ENCODE measurements at places on chromosomes 11 and 22. TPM values are rescaled to one million over a fixed set of nuclear protein-coding genes. Genes with fewer than 3 reads are reported as not detected.

Gene CATSPERZ
- total RNA-seq: not detected

GRCh38 chr11:93403930-93404329, 73.4 kb downstream of the DEUP1 start:
- no peak for DNase-seq

DNA sequence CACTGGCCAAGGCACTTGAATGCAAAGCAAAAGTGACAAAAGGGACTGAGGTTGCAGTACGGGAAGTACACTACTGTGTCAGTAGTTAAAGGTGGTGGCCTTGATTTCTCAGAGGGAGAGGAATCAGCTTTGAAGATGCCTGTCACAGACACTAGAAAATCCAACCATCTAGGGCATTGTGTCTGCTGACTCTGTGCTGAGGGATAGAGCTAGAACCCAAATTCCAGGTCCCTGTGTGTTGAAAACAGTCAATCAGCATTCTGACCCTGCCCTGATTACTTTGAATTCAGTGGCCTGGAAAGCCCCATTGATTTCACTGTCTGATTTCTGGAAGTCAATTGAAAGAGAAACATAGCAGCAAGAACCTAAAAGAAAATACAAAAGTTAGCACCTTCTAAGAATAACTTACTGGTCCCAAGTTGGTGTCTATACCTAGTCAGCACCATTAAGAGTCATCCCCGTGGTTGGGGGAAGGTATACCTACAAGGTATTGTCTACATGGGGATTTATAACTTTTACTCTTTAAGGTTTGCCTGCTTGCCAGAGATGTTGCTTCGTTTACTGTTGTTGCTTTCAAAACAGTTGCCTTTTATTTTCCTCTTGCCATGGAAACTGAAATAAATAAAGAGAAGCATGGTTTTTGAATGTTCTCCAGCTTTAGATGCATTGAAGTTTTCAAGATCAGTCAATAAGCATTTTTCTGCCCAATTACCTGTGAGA, 97.3 kb downstream of the PDHX start:
- no peak for DNase-seq

GRCh38 chr11:92826603-92827002, 142.8 kb upstream of the MTNR1B start:
- DNase-seq: no peak

Gene EIF4ENIF1
- total RNA-seq: 9.4 TPM

DNA sequence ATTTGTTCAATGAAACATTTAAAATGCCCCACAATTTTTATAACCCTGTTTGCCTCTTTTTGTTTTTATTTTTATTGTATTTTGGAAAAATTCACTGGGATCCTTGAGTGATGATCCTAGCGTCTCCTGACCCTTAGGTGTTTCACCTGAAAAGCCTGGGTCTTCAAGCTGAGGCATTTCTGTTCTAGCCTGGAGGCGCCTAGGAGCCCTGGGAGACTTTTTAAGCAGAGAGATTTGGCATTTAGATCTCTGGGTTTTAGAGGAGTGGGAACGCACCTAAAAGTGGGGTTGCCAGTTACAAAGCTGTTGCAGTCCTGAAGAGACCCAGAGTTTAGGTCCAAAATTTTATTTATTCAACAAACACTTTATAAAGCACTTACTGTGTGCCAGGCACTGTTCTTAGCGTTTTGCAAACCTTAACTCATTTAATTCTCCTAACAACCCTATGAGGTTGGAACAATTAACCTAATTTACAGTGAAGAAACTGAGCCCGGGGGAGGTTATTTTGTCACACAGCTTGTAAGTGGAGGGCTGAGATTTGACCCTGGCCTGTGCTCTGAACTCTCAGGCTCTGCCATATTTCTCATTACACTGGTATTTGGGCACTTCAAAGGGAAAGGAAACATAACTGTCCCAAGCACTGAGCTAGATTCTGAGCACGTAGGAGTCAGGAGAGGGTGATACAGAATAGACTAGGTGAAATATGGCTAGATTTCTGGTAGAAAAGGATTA, 834 bp upstream of the FADS1 start:
- no peak for DNase-seq

- no peak for DNase-seq
These were observed 72.9 kb upstream of the YWHAH start for GRCh38 chr22:31871480-31871879.
